ENCODE measurements at places on chromosomes 12 and 14.
A peak's percentile ranks its signal among the peaks of the same experiment; 100 is the strongest.

- DNase-seq: no peak
Observed at GRCh38 chr12:47881826-47882427, 22.9 kb downstream of the VDR start.

GRCh38 chr12:129530517-129530916, 373.3 kb downstream of the TMEM132D start:
- DNase-seq: no peak

GRCh38 chr14:50875359-50876070, 3.7 kb downstream of the ABHD12B start:
- peak; percentile 11 for DNase-seq

GRCh38 chr12:68980476-68981212, 47.7 kb upstream of the CPM start:
- DNase-seq: no peak

DNA sequence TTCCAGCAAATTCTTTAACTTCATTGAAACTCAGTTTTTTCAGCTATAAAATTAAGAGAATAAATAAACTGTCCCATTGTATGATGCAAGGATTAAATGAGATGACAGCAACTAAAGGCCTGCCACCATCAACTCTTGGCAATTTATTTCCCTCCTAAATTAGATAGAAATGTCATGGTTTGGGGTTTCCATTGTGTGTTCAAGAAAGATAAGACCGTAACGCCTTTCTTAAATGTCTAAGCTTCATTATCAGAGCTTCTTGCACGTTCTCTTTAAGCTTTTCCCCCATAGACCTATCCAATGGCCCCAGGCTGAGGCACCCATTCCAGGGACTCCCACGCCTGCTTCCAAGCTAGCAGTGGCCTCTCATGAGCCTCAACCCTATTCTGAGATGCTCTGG, 281.9 kb downstream of the CACNA1C start:
- no peak for DNase-seq

DNA sequence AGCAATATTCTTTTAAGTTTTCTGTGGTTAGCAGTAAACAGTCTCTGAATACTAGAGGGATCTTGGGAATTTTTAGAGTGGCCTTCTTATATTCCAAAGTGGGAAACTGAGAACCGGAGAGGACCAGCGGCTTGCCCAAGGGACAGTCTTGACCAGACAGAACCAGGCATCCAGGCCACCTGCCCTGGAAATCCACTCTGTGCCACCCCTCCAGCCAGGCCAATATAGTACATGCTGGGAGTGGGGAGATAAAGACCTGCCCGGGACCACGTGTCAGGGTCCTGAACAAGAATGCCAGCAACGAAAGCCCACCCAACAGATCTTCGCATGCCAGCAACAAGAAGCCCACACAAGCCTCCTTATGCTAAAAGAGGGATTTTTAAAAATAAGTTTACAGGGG, 49.4 kb upstream of the RIN3 start:
- DNase-seq: no peak

- DNase-seq: no peak
Observed at GRCh38 chr12:108966378-108967151, 54.3 kb downstream of the SVOP start.

DNA sequence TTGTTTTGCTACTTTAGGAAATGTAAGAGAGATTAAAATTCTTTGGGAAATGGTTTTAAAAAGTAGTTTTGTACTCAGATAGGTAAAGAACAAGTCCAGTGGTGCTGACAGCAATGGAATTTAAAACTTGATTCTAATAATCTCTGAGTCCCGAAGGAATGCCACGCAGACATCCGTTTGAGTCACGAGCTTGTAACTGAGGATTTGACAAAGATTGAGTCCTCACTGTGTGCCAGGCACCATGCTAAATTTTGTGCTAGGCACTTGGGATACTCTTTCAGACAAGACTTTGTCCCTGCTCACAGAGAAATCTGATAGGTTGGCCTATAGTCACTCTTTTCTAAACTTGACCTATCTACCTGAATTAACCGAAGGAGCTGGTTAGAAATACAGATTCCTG, 12.7 kb downstream of the FLRT2 start:
- no peak for DNase-seq

- DNase-seq: no peak
Observed at GRCh38 chr12:67424784-67425183, 155.6 kb downstream of the CAND1 start.

DNA sequence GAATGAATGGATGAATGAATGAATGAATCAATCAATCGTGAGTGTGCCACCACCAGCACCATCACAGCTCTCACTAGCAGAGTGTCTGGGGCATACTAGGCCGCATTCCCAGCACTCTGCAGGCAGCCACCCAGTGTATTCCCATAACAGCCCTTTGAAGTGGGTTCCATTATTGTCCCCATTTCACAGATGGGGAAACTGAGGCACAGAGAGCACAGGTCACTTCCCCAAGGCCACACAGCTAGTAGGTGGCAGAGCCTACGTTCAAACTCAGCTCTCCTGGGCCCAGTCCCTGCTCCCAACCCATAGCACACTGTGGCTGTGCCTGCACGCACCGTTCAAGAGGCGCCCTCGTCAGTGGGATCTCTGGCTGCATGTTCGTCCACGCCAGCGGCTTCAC, 88.1 kb downstream of the RFLNA start:
- DNase-seq: no peak

- no peak for DNase-seq
Observed at GRCh38 chr12:54555670-54556257, 6.4 kb downstream of the PDE1B start.

DNA sequence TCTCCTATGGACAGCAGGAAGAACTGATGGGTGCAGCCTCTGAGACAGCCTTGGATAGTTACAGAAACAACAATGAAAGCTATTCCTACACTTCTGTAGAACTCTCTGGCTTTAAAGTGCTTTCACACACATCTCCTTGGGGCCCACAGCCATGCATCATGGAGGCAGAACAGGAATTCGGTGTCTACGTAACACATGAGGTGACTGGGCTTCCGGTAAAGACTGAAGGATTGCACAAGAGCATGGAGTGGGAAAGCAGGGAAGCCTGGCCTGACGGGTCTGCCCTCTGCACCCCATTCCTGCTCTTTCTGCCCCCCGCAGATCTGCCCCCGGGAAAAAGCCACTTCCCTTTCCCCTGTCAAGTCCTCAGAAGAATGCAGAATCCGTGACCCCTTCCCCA, 82.6 kb downstream of the VWF start:
- DNase-seq: no peak
